ENCODE measurements at places on chromosomes 5 and 9.
A peak's percentile ranks its signal among the peaks of the same experiment; 100 is the strongest.

GRCh38 chr9:126514037-126514821 lies 99.5 kb upstream of the LMX1B start:
- peak; percentile 91 for DNase-seq

DNA sequence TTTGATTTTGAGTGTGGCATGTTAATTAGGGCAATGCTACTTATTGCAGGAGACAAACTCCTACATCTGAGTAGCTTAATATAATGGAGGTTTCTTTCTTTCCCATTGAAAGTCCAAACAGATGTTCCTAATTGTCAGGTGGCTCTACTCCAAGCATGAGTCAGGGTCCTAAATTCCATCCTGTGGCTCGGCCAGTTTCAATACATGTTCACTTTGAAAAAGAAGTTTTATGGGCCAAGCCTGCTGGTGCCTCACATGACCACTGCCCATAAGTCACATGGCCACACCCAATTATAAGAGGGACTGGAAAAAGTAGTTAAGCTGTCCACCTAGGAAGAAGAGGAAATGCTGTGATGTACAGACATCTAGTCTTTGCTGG lies 170.4 kb downstream of the ARRDC3 start:
- no peak for DNase-seq

GRCh38 chr5:159094745-159095144 lies 5.0 kb downstream of the EBF1 start:
- DNase-seq: peak; percentile 52

- peak; percentile 86 for DNase-seq
Observed at GRCh38 chr9:136342181-136343120, 15.1 kb downstream of the GPSM1 start.

DNA sequence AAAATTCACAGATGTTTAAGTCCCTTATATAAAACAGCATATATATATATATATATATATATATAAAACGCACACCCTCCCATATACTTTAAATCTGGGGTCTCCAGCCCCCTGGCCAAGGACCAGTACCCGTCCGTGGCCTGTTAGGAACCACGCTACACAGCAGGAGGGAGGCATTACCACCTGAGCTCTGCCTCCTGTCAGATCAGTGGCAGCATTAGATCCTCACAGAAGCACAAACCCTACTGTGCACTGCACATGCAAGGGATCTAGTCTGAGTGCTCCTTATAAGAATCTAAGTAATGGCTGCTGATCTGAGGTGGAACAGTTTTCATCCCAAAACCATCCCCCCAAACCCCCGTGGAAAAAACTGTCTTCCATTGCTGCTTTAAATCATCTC lies 9.0 kb downstream of the PSIP1 start:
- no peak for DNase-seq

- DNase-seq: no peak
Observed at GRCh38 chr5:178240766-178241165, 8.2 kb upstream of the PHYKPL start.

- DNase-seq: no peak
Observed at GRCh38 chr5:2242539-2242938, 359.8 kb upstream of the IRX4 start.

DNA sequence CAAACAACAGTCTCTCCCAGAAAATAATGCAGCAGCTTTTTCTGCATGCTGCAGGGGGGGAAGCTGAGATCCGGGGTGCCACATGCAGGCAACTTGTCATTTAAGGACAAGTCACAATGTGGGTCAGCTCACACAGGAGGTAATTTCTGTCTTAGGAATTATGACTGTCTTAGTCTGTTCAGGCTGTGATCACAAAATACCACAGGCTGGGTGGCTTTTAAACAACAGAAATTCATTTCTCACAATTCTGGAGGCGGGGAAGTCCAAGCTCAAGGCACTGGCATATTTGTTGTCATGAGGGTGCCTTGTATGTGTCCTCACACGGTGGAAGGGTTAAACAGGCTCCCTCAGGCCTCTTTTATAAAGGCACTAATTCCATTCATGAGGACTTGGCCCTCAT lies 127.7 kb downstream of the DIRAS2 start:
- no peak for DNase-seq

DNA sequence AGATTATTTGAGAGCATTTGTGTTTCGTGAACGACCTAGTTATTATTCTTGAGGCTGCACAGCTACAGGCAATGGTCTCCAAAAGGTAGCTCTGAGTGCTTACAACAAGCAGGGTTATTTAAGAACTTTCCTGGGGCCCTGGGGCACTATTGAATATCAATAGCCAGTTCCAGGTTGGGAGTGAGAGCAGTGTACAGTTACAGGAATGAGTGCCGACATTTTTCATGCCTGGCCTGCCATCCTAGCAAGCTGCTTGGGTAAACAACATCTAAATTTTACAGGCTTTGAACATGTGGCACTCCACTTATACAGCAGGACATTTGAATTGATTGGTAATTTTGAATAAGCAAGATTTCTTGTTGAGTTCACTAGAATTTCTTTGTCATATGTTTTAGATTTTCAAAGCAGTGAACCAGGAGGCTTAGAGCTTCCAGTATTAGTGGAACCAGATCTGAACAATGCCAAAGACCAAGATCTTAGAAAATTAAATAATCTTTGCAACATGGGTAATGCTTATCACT lies 171.9 kb upstream of the GDNF start:
- DNase-seq: no peak

DNA sequence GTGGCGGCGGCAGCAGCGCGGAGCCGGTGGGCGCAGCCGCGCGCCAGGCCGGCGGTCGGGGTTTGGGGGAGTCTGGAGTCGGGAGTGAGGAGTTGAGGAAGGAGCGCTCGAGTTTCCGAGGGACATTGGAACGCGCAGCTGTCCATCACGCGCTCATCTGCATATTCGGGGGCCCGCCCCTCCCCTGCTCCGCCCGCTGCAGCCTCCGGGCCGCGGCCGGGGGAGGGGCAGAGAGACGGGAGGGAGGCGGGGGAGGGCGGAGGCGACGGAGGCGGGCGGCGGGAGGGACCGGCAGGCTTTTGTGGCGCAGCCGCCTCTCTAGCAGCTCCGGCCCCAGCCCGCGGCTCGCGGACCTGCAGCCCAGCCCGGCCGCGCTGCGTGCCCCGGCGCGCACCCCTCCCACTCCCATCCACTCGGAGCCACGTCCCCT lies at the start of gene IRX2:
IRX2 (minus strand) TSS at position 86 of the 430 bp plus-strand sequence. CDS start 264 bp downstream, outside the sequence.
- DNase-seq: peak; percentile 31

- DNase-seq: no peak
Observed at GRCh38 chr5:497090-497700, 27.1 kb downstream of the SLC9A3 start.

- DNase-seq: no peak
Observed at GRCh38 chr9:75487856-75488718, 399.8 kb downstream of the OSTF1 start.

- no peak for DNase-seq
Observed at GRCh38 chr9:20048985-20049384, 260.1 kb upstream of the SLC24A2 start.

DNA sequence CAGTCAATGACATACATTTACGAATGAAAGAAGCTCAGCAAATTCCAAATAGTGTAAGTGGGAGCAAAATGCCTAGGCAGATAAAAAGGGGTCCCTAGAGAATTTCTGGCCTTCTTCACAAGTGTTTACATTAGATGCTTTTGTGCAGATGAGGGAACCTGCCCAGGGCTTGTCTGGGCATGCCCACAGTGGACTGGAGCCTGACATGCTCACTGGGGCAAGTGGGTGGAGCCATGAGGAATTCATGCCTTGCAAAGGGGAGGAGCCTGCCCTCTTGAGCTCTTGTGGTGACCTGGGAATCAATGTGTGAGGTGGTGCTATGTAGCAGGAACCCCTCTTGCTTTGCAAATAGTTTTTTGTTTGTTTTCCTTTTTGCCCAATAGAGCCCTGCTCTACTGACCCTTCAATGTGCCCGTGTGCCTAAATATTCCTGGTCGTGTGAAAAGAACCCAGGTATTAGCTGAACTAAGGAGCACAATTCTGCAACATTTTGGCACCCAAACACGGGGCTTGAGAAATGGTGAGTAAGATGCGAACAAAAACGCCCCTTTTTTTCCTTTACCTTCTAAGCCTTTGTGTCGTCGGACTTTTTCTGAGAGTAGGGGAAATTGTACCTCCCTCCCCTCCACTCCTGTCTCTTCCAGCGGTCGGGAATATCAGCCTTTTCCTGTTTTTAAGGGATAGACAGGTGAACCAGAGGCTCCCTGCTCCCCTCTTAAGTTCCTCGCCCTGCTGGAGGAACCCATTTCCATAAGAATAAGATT lies 433.8 kb upstream of the CDH9 start:
- DNase-seq: no peak

DNA sequence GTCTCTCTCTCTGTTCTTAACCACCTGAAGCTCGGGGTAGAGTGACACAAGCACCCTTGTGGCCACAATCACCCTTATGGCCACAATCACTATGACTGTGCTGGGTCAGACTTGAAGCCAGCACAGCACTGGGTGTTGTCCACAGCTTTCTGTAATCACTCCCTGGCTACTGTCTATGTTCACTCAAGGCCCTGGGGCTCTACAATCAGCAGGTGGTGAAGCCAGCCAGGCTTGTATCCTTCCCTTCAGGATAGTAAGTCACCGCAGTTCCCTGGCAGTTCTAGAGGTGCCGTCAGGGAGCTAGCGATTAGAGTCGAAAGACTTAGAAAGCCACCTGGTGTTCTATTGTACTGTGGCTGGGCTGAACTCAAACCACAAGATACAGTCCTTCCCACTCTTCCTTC lies 44.2 kb downstream of the GDA start:
- no peak for DNase-seq

DNA sequence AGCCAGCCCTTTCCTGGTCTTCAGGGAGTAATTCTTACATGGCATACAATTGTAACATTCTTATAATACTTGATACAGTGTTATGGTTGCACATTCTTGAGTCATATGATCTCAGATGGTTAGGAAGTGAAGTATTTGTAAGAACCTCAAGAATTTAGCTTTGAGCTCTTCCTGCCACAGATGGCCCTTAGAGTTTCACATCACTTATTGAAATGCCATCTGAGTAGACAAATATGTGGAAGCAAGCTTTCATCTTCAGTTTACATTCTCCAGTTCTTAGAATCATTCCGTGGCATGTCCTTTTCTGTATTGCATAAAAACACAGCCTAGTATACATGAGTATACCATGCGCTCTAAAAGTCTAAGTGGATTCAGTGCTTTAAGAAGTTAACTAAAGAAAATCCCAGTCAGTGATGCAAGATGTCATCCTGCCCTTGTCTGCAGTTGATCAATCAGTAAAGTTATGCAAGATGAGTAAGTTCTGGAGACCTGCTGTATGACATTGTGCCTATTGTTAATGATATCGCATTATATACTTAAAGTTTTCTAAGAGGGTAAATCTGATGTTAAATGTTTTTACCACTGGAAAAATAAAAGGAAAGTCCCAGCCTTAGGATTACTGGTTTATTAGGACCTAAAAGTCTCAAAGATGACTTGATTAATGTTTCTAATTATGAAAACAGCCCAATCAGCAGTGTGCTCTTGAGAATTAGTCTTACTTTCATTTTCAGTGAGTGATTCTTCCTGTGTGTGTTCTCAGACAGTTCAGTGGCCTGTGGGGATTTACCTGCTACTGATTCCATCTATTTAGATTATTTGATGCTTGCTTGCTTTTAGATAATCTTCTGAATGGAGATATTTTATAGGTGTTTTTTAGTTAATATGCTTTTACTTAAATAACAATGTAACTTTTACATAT lies 29.4 kb downstream of the RHOBTB3 start:
- DNase-seq: peak; percentile 36

Data from suppressor macrophage (primary cell).